GM10248 (cell line): ENCODE measurements at places on chromosomes 7 and 10.

GRCh38 chr10:488933-489215 lies 200.6 kb downstream of the DIP2C start:
- DNase-seq = no peak

- DNase-seq = no peak
Measured at GRCh38 chr10:62690703-62691102, 113.8 kb upstream of the ADO start.

- DNase-seq = no peak
Measured at GRCh38 chr10:78549140-78549935, 515.7 kb downstream of the RPS24 start.

- no peak for DNase-seq
Measured at GRCh38 chr10:62635127-62635526, 169.4 kb upstream of the ADO start.

- DNase-seq = peak; percentile 26
Measured at GRCh38 chr7:1669954-1670893, at the start of gene ELFN1. ELFN1 (plus strand) TSS chr7:1670277; CDS start chr7:1744597, 74,320 bp downstream.

- no peak for DNase-seq
Measured at GRCh38 chr7:18268571-18268970, 227.0 kb upstream of the HDAC9 start.

GRCh38 chr10:20742737-20743541 lies 154.2 kb downstream of the NEBL start:
- no peak for DNase-seq

- no peak for DNase-seq
Measured at GRCh38 chr10:78774614-78774998, 294.2 kb upstream of the ZMIZ1 start.

- DNase-seq = peak; percentile 39
Measured at GRCh38 chr7:24135003-24135817, 148.8 kb upstream of the NPY start.

DNA sequence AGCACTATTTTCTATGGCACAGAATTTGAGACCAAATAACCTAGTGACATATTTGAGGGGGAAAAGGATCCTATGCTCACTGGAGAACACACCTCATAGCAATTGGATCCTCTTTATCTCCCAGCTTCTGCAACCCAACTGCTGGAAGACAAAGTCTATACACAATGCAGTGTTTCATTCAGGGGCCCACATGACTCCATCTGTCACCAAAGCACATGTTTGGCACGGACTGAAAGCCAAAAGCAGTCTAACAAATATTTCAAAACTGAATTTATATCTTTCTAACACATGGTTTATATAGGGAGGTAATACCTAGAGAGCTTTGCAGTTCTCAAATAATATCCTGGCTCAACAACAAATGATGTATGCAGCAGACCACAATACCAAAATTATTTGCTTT lies 39.2 kb downstream of the ADAM12 start:
- no peak for DNase-seq

DNA sequence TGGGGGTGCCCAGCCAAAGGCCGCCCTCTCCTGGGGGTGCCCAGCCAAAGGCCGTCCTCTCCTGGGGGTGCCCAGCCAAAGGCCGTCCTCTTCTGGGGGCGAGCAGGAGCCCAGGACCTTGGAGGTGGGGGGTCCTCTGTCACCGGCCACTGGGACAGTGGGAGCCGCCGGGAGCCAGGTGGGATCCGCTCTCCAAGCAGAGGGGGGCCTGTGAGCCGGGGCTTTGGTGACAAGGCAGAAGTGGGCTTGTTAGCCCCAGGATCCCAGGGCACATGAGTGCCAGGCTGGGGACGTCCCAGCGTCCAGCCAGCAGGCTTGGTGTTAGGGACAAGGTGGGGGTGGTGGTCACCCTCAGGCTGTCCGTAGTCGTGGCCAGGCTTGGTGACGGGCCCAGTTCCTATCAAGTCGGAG lies 29.4 kb upstream of the UTF1 start:
- DNase-seq = no peak
